ENCODE measurements at places on chromosomes 6 and 20. TPM values are rescaled to one million over a fixed set of nuclear protein-coding genes. Genes with fewer than 3 reads are reported as not detected.
A peak's percentile ranks its signal among the peaks of the same experiment; 100 is the strongest.

- no peak for DNase-seq
Measured at GRCh38 chr6:4971851-4972250, 32.0 kb downstream of the RPP40 start.

The IMPG1 gene
- not detected for total RNA-seq

The FRMD1 gene
- 0.17 TPM for total RNA-seq

The GNAS-AS1 gene
- 6.1 TPM for total RNA-seq

DNA sequence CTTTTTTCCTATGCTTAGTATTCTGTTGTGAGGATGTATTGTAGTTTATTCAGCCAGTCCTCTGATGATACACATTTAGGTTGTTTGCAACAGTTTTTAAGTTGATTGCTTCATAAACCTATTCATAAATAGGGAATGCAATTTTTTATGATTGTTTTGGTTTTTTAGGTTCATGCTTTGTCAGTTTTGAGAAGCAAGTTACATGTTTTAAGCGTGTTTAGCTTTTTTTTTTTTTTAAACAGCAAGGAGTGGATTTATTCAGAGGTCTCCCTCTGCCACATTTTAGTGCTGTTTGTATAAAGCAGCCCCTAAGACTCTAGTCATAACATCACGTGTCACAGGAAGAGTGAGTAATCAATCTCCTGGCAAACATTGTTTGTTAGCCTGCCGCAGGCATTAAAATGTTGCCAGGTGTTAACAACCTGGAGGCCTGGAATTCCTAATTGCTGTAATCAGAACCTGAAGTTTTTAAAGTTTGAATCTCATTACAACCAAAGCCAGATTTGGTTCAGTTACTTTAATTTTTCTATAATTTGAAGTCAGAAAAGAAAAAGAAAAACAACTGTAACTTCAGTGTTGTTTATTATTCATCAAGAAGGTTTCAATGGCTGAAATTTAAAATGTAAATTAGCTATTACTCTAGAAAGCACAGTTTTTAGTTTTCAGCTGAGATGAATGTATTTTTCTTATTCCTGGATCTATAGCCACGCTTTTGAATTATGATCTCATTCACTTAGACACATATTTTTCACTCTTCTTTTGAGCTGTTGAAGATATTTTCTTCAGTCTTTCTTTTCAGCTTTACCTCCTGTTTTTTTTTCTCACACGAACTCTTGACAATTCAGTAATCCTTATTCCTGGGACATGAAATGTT, 59.2 kb downstream of the KCNS1 start:
- no peak for DNase-seq

The TUBE1 gene
- 28.7 TPM for total RNA-seq

- DNase-seq: no peak
Measured at GRCh38 chr6:149334682-149335160, 17.2 kb downstream of the TAB2 start.

DNA sequence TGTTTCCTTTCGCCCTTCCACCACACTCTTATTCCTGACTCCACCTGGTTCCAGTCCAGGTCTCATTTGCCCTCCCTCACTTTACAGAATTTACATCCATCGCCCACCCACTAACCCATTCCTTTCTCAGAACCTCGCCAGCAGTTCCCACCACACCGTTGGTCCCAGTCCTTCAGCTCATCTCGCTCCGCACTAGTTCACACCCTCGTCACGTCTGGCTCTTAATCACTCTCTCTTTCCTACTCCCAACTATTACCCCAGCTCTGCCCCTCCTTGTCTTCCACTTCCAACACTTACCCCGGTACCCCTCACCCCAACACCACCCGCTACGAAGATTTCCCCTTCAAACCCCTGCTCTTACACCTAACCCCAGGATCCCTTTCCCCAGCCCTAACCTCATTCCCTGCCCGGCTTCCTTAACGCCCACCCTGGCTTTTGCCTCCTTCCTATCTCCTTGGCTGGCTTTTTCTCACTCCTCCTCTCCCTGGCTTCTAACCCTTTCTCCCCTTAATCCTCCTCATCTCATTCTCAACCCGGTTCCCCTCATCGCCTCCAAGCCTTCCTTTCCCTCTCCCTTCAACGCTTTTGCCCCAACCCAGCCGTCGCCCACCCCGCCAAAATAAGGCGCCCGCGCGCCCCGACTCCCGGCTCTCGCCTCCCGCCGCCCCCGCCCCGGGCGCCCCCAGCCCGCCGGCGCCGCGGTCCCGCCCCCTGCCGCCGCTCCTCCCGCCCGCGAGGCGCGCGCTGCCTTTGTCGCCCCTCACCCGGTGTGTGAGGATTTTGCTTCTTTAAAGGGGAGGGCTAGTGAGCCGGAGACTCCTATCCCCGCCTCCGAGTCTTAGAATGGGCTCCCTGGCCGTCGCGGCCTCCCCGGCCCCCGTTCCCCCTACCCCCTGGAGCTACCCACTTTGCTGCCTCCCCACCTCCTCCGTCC, 542 bp downstream of the USP49 start:
- DNase-seq: peak; percentile 81

GRCh38 chr6:116611056-116611455, 5.2 kb upstream of the RSPH4A start:
- no peak for DNase-seq

DNA sequence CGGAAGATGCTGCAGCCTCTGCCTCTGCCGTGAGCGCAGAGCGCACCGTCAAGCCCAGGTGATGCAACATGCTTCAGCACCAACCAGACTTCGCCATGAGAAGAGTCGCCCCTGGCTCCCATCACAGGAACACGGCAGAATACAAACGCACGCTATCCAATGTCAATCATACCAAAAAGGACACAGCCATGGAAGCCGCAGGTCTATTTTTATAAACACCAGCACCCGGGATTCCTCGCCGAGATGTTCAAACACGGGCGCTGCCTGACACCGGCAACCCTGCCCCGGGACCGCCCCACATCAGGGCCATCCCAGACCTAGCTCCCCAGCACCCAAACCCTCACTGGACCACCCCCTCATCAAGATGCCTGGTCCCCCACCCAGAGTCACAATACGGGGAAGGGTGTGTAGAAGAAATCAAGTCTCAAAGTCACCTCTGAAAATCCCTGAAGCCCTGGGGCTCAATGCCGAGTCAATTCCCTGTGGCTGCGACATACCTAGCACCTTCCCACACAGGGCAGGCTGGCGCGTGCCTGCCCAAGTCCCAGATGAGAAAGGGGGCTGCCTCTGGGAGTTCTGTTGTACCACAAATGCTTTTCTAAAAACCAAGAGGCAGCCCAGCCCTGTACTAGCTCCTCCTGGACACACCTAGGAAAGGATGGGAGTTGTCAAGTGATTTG, 17.9 kb downstream of the TAF4 start:
- no peak for DNase-seq

DNA sequence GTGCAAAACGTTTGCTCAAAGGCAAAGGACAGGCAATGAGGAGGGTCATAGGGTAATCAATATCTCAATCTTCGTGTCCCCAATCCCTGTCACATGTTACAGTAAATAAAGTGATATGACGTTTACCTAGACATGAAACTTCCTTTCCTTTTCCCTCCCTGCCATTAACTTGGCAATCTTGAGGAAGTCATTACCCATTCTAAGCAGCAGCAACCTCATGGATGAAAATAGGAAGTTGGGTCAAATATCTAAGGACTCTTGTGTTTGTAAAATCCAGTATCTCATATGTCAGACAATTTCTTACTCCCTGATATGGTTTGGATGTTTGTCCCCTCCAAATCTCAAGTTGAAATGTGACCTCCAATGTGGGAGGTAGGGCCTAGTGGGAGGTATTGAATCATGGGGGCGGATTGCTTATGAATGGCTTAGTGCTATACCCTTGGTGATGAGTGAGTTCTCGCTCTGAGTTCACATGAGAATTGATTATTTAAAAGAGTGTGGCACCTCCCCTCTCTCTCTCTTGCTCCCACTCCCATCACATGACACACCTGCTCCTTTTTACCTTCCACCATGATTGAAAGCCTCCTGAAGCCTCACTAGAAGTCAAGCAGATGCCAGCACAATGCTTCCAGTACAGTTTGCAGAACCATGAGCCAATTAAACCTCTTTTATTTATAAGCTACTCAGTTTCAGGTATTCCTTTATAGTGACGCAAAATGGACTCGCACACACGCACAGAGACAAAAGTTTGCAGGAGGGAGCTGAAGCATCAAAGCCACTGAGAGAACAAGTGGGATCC, 545.9 kb upstream of the JARID2 start:
- DNase-seq: no peak

DNA sequence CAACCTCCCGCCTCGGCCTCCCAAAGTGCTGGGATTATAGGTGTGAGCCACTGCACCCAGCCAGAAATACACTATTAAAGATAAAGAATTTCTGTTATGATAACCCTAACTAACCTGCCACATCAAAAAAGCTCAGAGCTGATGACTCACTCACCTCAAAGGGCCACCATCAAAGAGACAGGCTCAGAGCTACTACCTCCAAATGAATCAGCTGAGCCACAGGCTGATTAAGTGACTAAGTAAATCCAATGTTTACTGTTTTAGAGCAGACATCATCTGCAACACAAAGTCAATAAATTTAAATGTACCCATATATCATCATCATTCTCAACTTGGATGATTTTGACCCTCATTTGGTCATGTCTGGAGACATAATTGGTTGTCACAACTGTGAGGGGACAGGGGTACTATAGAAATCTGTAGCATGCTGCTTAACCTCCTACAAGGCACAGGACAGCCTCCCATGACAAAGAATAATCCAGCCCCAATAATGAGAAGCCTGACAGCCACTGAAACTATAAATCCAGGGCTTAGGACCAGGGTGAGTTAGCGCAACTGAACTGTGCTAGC, 106.5 kb downstream of the ATP9A start:
- no peak for DNase-seq

The PDYN gene
- 0.19 TPM for total RNA-seq

The SMLR1 gene
- 0.53 TPM for total RNA-seq

- no peak for DNase-seq
Measured at GRCh38 chr6:141110481-141110880, 1022.2 kb upstream of the GJE1 start.

The FAM50B gene
- total RNA-seq: 7.3 TPM

The CST4 gene
- total RNA-seq: 56.8 TPM

The HNF4A gene
- total RNA-seq: 19.9 TPM

Measured in type B pancreatic cell (in vitro differentiated cells).